ENCODE measurements at places on chromosomes 6 and 20. TPM values are rescaled to one million over a fixed set of nuclear protein-coding genes. Genes with fewer than 3 reads are reported as not detected.

Gene MATN4
- 0.33 TPM for total RNA-seq

Gene SPEF1
- 0.15 TPM for total RNA-seq

Gene PTCRA
- total RNA-seq, result not detected

Gene HLA-DQA2
- not detected for total RNA-seq

Gene ID1
- total RNA-seq, result 268 TPM

Gene SULF2
- 0.29 TPM for total RNA-seq

Gene MOG
- total RNA-seq, result not detected

All from smooth muscle cell of trachea (primary cell).